ENCODE measurements at places on chromosomes 4 and X.

GRCh38 chrX:56791456-56791855, 62.4 kb downstream of the NBDY start:
- DNase-seq, result no peak

DNA sequence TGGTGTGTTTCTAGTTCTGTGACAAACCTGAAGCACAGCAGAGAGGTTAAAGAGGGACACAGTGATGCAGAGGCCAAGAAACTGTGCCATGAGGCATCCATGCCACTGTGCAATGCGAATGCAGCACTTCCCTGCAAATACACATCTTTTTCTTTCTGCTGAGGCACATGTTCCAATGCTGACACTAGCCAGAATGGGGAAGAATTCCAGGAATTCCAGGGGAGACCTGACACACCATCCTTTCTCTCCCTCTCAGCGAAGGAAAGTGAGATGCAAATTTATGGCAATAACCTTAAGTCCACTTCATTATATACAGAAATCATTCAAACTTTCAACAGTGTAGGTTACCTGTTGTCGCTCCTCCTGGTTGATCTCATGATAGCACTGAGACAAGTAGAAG, 204.8 kb downstream of the LDB2 start:
- no peak for DNase-seq

DNA sequence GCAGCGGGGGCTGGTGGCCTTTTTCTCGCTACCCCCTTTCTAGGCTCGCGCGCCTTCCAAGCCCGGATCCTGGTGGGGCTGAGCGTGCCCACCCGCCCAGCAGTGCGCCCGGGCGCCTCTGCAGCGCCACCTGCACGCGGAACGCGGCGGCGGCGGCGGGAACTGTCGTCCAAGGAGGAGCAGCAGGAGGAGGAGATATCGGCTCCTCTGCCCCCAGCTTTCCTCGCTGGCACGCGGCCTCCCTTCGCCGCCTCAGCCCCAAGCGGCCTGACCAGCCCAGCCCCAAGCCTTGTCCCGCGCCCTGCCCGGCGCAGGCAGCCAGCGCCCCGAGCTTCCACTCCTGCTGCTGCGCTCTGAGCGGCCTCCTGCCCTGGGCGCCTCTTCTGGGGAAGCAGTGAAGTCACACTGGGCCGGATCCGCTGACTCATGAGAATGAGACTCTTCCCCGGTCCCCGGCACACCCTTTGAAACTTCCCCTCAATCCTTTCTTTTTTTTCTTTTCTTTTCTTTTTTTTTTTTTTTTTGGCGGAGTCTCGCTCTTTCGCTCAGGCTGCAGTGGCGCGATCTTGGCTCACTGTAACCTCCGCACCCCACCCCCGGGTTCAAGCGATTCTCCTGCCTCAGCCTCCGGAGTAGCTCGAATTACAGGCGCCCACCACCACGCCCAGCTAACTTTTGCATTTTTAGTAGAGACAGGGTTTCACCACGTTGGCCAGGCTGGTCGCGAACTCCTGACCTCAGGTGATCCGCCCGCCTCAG, 10.6 kb upstream of the ELF4 start:
- DNase-seq, result no peak

- DNase-seq, result no peak
Observed at GRCh38 chr4:52015366-52015765, 4.8 kb downstream of the LRRC66 start.

DNA sequence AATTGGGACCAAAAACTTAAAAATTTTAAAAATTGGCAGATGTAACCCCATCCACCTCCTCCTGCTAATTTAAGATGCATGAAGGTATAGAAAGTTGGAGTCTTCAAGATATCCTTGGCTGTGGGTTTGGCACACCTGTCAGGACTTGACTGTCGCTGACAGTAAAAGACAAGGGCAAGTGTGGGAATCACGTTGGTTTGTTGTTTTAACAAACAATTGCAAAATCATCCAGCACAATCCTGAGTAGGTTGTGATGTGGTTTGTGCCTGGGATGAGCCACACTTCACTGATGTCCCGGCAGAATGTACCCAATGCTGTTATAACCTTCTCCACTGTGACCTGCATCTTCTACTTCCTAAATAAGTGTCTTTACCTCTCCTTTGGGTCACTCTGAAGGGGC, 24.0 kb downstream of the HOPX start:
- no peak for DNase-seq

DNA sequence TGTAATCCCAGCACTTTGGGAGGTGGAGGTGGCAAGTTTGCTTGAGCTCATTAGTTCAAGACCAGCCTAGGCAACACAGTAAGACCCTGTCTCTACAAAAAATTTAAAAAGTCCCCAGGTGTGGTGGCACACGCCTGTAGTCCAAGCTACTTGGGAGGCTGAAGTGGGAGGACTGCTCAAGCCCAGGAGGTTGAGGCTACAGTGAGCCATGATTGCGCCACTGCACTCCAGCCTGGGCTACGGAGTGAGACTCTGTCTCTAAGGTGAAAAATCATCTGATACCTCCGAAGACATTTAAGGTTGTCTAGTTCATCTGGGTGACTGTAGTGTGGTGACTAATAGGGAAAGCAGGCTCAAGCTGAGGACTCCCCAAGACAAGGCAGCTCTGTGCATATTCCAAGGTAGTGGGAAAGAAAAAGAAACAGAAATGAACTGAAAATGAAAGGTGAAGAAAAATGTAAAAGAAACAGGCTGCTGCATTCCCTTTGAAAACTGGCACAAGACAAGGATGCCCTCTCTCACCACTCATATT, 23.3 kb downstream of the FRYL start:
- no peak for DNase-seq

DNA sequence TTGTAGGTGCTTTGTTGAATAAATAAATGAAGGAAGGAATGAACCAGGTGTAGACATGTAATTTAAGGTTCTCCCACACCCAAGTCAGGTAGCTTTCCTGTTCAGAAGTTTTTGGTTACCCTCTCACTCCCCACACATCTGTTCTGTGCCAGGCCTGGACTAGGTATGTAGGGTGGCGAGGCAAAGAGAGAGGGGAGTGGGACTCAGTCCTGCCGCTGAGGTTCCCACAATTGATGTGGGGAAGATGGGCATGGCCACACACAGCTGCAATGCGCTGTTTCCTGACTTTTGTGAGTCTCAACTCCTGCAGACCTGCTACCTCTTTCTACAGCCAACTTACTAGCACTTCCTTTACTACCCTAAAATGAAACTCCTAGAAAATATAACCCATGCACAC, 88.9 kb downstream of the RTL5 start:
- no peak for DNase-seq

- no peak for DNase-seq
Observed at GRCh38 chr4:74378573-74378972, 13.6 kb downstream of the EREG start.

GRCh38 chrX:264634-265455, 16.3 kb upstream of the PLCXD1 start:
- DNase-seq, result no peak

- no peak for DNase-seq
Observed at GRCh38 chr4:49058306-49058705, 72.2 kb downstream of the CWH43 start.

DNA sequence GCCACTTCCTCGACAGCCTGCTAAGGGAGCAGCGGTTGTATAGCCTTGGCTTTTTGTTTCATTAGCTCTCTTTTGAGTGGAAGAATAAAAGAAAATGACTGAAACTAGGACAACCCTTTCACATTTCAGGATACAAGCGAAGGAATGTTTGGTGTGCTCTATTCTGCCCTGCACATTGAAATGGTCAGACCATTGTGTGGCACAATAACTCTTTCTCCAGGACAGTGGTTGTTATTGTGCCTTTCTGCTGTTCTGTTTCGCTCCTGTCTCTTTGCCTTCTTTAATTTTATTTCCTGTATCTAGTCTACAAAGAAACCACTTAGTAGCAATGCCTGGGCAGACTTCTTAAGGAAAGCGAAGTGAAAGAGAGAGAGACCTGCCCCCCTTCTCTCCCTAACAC, 473.7 kb downstream of the GBA3 start:
- no peak for DNase-seq

DNA sequence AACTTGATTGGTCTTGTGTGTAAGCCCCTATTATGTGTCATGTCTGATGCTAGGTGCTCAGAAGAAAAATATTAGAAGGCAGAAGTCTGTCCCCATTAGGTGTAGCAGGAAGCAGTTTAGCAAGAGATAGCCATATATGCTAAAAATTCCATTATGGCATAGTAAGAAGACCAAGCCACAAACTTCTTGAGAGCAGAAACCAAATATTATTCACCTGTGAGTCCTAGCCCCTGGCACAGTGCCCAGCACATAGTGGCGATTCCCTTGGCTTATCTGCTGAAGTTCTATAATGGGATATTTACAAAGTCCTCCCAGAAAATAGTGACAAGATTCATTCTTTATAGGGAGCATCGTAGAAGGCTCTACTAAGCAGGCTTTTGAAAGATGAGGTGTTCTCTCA, 174.4 kb downstream of the RAB28 start:
- DNase-seq, result no peak

DNA sequence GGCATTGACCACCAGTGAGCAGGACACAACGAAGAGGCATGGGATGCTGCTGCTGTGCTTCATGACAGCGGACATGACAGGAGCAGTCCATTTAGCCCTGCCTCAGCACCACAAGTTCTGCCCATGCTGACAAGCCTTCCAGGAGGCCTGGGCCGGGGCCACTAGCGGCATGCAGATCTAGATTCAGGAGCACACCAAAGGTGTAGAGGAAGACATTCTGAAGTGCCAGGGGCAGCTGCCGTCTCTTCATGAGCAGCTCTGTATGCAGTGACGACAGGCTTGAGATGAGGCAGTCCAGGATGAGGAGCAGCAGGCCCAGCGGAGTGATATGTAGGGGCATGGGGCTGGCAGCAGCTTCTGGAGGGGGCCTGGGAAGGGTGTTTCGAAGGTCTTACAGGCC, 38.5 kb upstream of the SLC4A4 start:
- DNase-seq, result no peak

- no peak for DNase-seq
Observed at GRCh38 chrX:34332334-34332733, 200.2 kb upstream of the FAM47A start.

- peak; percentile 7 for DNase-seq
Observed at GRCh38 chrX:120380699-120381098, 18.8 kb downstream of the ATP1B4 start.
